Activated B cell treated with CpG ODN at 0.5 μM for 24 hours (primary cell): ENCODE measurements at places on chromosomes 1 and 21.
A peak's percentile ranks its signal among the peaks of the same experiment; 100 is the strongest.

DNA sequence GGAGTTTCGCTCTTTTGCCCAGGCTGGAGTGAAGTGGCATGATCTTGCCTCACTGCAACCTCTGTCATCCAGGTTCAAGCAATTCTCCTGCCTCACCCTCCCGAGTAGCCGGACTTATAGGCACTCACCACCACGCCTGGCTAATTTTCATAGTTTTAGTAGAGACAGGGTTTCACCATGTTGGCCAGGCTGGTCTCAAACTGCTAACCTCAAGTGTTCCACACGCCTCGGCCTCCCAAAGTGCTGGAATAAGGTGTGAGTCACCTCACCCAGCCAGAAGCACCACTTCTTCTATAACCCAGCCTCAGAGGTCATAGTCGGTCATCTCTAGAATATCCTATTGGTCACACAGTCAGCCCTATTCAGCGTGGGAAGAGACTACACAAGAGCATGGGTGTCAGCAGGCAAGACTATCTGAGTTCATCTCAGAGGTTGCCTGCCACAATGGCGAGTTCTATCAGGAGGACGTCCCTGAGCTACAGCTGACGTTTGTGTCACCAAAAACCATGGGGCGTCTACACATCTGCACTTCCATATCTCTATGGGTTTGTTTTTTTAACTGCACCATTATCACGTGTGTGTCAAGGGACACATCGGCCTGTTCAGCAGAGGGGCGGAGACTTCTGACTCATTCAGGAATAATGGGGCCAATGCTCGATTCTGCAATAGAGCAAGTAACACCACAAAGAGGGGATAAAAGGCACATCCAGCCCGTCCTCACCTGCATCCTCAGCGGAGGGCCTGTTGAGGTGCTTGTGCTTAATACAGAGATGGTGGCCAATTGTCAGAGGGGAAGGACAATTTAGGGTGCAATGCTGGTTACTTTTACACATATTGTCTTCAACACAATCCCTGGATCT is 256.3 kb upstream of the IRF2BP2 start:
- H3K27ac ChIP-seq = no peak overlapping the region
- no peaks in the 10 kb centered on the region for H3K36me3 ChIP-seq
- H3K4me1 ChIP-seq = peaks cover 3% of the 10 kb centered on the region

- no peak overlapping the region for H3K27ac ChIP-seq
- no peak for DNase-seq
- H3K36me3 ChIP-seq = no peaks in the 10 kb centered on the region
- peak overlapping the region; percentile 73 for H3K4me3 ChIP-seq
These were observed 6.6 kb upstream of the ZNF669 start for GRCh38 chr1:247110627-247111258.

DNA sequence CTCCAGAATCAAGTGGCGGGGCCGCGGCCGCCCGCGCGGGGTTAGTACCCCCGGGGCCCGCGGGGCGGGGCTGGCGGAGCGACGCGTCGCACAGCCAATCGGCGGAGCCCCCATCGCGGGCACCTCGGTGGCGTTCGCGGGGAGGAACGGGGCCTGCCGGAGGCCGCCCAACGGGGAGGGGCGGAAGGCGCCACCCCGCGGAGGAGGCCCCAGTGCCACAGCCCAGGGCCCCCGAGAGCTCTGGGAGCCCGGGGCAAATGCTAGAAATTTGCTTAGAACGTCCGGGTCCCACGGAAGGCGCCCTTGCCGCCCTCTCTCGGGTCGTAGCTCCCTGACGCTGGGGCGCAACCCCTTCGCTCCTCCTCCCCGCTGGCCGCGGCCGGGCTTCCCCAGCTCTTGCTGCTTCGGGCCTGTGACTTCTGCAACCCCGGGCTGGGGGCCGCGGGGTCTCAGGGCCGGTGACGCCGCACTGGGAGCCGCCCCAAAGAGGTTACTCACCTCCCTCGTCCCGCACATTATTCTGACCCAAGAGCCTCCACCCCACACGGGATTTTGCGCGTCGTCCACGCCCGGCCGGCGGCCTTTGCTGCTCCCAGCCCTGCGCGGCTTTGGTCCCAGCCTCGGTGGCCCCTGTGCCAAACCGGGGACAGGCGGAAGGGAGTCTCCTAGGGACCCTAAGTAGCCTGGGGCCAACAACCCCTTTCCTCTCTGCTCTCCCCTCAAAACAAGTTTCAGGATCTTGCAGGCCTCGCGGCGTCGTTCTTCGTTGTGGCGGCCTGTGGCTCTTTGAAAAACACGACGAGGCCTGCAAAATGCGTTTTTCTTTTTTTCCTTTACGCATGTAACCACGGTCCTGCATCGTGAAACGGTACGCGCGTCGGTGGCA is at the start of gene RUNX3:
TSS of gene RUNX3 (minus strand) at position 17 of the 886 bp plus-strand sequence. CDS start 408 bp downstream, outside the sequence.
- H3K27me3 ChIP-seq = no peaks in the 10 kb centered on the region
- H3K4me3 ChIP-seq = peak within 1 kb of the TSS; percentile 98
- H3K36me3 ChIP-seq = peaks cover 33% of the 10 kb centered on the region
- H3K4me1 ChIP-seq = peaks cover 73% of the 10 kb centered on the region

GRCh38 chr1:240151136-240151735 is 59.6 kb downstream of the FMN2 start:
- H3K4me3 ChIP-seq = no peak overlapping the region
- no peak for DNase-seq
- no peaks in the 10 kb centered on the region for H3K4me1 ChIP-seq
- H3K27me3 ChIP-seq = no peaks in the 10 kb centered on the region
- H3K36me3 ChIP-seq = no peaks in the 10 kb centered on the region

- H3K4me1 ChIP-seq = peaks cover 71% of the 10 kb centered on the region
- no peaks in the 10 kb centered on the region for H3K36me3 ChIP-seq
- H3K27ac ChIP-seq = peak overlapping the region; percentile 98
- peak overlapping the region; percentile 82 for H3K4me3 ChIP-seq
- no peaks in the 10 kb centered on the region for H3K27me3 ChIP-seq
- no peak for DNase-seq
These were observed 166.9 kb downstream of the TOMM20 start for GRCh38 chr1:234961456-234962339.

DNA sequence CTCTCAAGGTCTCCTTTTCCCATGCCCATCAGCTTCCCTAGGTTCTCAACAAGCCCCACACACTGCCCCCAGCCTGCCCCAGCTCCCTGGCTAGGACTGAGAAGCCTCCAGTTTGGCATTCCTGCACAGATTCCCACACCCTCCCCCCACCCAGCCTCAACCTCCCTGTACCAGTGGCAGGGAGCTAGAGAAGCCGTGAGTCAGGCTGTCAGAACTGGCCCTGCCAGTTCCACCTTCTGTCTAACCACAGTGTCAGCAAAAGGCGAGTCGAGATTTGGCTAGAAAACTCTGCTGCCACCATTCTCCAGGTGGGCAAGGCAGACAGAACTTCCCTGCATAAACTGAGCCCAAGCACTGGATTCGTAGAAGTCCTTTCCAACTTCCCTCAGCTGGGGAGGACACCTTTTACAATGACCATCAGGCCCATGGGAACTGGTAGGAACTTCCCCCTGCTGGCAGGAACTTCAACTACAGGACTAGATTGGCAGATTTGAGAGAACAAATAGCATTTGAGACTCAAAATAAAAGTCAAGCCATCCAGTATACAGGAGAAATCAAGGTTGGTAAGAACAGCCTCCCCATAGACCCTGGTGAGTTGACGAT is 31.0 kb downstream of the TNNT2 start:
- H3K4me3 ChIP-seq = no peak overlapping the region
- H3K27me3 ChIP-seq = peaks cover 23% of the 10 kb centered on the region
- H3K4me1 ChIP-seq = no peaks in the 10 kb centered on the region
- H3K27ac ChIP-seq = no peak overlapping the region
- no peaks in the 10 kb centered on the region for H3K36me3 ChIP-seq

GRCh38 chr1:32013386-32014198 is at the start of gene KHDRBS1:
Gene KHDRBS1 (plus strand): TSS chr1:32013868. CDS start chr1:32013996, 128 bp downstream.
- peak within 1 kb of the TSS; percentile 91 for H3K27ac ChIP-seq
- H3K4me3 ChIP-seq = peak within 1 kb of the TSS; percentile 98
- peak; percentile 97 for DNase-seq
- H3K4me1 ChIP-seq = peaks cover 39% of the 10 kb centered on the region
- H3K27me3 ChIP-seq = no peaks in the 10 kb centered on the region
- H3K36me3 ChIP-seq = peaks cover 31% of the 10 kb centered on the region

GRCh38 chr21:45034556-45035476 is 39.6 kb upstream of the ADARB1 start:
- no peak overlapping the region for H3K27ac ChIP-seq
- H3K4me3 ChIP-seq = no peak overlapping the region
- no peak for DNase-seq
- no peaks in the 10 kb centered on the region for H3K36me3 ChIP-seq
- H3K4me1 ChIP-seq = peaks cover 16% of the 10 kb centered on the region
- peaks cover 7% of the 10 kb centered on the region for H3K27me3 ChIP-seq

GRCh38 chr1:219412772-219413171 is 200.1 kb downstream of the ZC3H11B start:
- H3K27ac ChIP-seq = no peak overlapping the region
- DNase-seq = no peak
- no peaks in the 10 kb centered on the region for H3K27me3 ChIP-seq
- no peaks in the 10 kb centered on the region for H3K4me1 ChIP-seq
